ENCODE measurements at places on chromosomes 4 and X.
A peak's percentile ranks its signal among the peaks of the same experiment; 100 is the strongest.

DNA sequence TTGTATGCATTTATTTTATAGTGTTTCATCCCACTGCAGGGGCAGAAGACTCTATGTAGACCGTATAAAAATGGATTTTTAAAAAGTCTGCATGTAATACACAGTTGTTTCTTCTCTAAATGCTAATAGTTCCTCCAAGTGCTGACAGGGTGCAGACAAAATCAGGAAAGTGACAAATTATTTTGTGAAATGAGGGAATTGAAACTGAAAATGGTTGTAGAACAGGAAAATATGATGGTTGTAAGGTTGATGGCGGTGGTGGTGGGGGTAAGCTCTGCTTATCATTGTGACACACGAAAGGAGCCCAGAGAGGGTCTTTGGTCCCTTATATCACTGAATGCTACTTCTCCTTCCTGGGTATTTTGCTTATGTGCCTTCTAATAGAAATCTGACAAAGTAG is 4.3 kb downstream of the IL15 start:
- no peak for DNase-seq

DNA sequence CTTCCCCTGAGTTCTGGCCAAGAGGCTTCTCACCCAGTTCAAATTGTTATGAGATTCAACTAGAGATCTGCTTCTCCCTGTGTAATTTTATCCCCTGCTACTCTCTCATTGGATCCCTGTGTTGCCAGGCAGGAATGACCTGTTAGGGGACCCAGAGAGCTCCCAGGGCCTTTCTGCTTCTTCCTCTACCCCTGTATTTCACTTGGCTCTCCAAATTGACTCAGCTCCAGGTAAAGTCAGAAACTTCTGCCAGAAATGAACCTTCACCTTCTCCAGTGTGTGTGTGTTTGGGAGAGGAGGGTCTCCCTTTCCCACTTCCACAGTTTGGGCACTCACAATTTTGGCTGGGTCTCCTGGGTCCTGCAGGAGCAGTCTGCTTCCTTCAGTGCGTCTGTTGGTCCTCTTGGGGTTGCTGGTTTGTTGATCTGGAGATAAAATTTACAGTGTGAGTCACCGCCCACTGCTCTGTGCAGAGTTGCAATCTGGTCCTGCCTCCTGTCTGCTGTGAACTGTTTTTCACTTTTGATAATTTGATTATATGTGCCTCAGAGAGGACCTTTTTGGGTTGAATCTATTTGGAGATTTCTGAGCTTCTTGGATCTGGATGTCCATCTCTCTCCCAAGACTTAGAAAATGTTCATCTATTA is 112.4 kb upstream of the EDA2R start:
- no peak for DNase-seq

GRCh38 chr4:87975466-87975865 is at the start of gene SPP1:
Gene SPP1, plus strand, starts transcription at chr4:87975714. Its CDS starts 1,182 bp downstream, at chr4:87976896.
- DNase-seq, result peak; percentile 37

DNA sequence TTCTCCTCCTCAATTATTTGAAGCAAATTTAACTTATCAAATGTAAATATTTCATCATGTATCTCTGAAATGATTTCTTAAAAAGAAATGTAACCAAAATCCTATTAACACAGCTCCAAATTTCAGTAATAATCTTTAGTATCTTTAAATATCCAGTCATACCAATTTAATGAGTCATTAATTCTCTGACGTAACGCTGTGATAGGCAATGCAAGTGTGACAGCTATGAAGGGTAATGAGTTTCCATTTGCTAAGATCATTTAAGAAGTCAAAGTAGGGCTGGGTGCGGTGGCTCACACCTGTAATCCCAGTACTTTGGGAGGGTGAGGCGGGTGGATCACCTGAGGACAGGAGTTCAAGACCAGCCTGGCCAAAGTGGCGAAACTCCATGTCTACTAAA is 15.6 kb downstream of the RPS3A start:
- peak; percentile 17 for DNase-seq

GRCh38 chr4:82525307-82525911 is 36.4 kb downstream of the TMEM150C start:
- no peak for DNase-seq

- DNase-seq, result no peak
These were observed 48.0 kb upstream of the APELA start for GRCh38 chr4:164828955-164829354.

DNA sequence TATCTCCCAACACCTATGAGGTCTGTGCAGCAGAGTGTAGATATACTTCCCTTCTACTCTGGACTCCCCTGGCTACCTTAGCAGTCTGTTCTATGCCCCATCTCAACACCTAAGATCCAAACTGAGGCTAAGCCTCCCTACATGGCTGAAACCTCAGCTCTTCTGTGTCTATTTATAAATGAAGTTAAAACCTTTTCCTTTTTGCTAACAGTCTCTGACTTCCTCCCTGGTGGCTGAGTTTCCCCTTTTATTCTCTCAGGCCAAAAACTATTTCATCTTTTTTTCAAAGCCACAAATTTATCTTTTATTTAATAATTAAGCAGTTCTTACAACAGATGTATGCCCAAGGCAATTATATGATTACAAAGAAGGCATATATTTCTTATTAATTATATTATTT is 111.8 kb upstream of the STIM2 start:
- no peak for DNase-seq

DNA sequence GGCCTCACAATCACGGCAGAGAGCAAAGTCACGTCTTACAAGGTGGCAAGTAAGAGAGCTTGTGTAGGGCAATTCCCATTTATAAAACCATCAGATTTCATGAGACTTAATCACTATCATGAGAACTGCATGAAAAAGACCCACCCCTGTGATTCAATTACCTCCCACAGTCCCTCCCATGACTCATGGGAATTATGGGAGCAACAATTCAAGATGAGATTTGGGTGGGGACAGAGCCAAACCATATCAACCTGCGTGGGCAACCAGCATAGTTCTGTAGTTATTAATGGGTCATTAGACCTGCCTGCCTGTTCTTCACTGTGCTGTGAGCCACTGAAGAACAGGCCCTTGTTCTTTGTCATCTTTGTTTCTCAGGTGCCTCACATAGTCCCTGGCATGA is 593.7 kb upstream of the BOD1L1 start:
- peak; percentile 24 for DNase-seq

DNA sequence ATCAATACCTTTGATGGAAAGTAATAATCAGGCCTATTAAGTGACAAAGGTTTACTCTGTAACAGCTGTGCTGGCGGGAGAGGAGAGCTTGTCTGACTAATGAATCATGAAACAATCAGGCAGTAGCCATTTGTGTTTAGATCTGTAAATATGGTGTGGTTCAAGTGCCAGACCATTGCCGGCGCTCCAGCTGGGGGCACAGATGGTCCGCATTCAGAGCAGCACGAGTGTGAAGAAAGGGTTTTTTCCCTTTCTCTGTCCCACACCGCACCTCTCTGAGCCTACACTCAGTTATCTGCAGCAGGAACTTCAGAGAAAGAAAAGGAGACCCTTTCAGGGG is 111.3 kb upstream of the PAQR3 start:
- DNase-seq, result peak; percentile 9

DNA sequence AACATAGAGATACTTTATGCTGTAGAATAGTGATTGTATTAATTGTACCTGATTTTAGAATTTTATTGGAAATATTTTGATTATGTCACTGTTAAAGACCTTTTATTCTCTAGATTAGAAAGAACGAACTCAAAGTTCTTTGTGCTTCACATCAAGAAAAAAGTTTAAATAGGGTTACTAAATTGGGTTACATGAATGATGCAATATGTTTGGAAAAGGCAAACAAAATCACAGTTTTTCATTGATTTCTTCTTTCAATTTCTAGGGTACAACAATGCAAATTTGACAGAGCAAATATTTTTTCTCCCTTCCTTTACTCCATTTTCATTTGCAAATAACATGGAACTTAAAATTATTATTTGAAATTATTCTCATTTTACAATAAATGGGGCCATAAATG is 24.0 kb upstream of the ANKRD50 start:
- no peak for DNase-seq

DNA sequence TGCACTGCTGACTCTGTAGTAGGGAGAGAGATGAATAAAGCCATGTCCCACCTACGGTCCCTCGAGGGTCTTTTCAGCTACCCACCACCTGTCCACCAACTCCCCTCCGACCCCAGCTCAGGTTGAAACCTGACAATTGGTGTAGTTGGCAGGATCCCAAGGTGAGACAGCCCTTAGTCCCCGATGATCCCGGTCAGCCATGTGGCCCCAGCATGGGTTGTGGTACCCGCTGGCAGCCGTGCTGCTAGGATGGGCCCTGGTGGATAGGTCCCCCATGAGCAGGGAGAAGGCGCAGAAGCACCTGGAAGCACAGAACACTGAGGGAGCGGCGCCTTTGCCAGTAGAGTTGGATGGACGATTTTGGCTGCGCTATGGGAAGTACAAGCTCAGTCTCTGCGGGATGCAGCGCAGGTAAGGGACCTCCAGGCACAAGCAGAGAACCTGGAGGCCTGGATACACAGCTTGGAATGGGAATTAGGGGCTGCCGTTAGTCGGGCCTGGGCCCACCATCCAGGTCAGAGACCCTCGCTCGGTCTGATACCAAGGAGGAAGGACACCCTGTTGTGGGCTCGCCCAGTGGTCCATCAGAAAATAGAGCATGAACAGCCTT is 694.6 kb upstream of the AGA start:
- DNase-seq, result no peak

- no peak for DNase-seq
These were observed 552 bp downstream of the NKRF start for GRCh38 chrX:119605464-119606279.

DNA sequence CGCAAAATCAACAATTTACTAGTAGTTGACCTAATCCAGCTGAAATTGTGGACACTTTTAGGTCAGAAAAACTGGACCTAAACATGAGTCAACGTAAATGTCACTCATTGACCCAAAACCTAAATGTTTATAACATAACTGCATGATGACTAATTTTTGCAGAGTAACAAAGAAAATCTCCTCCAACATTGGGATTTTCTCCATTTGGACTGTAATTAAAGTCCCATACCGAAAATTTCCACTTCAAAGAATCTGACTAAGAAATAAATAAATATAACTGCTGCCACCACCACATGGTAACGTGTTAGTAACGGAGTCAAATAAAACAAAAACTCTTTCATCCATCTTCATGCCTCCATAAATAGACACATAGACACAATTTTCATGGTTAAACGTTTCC is 1.9 kb downstream of the ADGRA3 start:
- DNase-seq, result peak; percentile 71

- DNase-seq, result peak; percentile 94
These were observed 80.0 kb downstream of the HMGN5 start for GRCh38 chrX:81121513-81122363.

Measured in astrocyte of the spinal cord (primary cell).